Renal cortex interstitium (tissue), 15 donors: ENCODE measurements at places on chromosomes 3 and 15. TPM values are rescaled to one million over a fixed set of nuclear protein-coding genes. Genes with fewer than 3 reads are reported as not detected.
A peak's percentile ranks its signal among the peaks of the same experiment; 100 is the strongest.

DNA sequence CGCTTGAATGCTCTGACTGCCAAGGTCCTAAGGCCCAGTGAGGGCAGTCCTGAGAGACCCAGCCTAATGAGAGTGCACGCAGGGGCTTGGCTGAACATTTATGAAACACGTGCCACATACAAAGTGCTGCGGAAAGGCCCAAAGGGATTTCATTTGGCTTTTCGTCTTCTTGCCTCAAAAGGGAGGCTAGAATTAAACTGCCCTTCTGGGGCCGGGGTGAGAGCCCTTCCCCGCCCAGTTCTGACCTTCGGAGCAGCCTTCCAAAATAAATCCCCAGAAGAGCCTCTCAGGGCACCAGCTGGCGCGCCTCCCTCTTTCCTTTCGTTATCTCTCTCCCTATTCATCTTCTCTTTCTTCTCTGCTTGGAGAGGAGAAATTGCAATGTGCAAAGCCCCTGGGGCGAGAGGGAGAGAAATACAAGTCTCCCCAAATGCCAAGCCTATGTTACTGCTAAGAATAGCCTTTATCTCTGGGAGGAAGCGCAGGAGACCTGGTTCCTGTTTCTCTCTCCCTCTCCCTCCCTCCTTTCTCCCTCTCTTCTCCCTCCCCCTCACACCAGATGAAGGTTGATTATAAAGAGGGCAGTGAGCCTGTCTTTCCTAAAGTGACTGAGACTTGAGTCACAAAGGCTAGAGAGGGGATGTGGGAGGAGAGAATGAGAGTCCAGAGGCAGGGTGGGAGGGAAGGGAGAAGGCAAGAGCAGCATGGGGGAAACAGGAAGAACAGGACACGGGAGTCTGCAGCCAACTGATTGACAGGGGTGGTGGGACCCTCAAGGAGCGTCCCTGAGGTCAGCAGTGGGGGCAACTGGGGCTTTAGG is 36.7 kb upstream of the NDUFB4 start:
- peak; percentile 28 for DNase-seq

- DNase-seq: no peak
Observed at GRCh38 chr3:117874028-117874690, 1160.5 kb downstream of the IGSF11 start.

- DNase-seq: no peak
Observed at GRCh38 chr3:5192571-5193365, 5.3 kb downstream of the EDEM1 start.

DNA sequence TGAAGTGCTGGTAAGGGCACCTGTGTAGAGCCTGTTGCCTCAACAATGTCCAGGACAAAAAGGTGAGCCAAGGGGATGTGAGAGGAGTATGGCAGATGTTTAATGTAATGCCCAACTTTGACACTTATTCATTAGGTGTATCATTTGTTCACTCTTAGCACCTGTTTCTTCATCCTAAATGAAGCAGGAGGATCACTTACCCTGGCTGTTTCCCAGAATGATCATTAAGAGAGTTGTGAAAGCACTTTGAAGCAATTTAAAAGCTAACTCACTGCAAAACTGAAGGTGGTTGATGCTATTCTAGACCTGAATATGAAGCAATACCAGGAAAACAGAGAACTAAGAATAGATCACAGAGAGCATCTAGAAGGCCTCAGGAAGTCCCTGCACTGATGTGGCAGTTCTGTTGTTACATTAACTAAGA is 3.4 kb upstream of the HHLA2 start:
- no peak for DNase-seq

GRCh38 chr3:146160321-146160963 is 542 bp downstream of the PLOD2 start:
- DNase-seq: peak; percentile 76

DNA sequence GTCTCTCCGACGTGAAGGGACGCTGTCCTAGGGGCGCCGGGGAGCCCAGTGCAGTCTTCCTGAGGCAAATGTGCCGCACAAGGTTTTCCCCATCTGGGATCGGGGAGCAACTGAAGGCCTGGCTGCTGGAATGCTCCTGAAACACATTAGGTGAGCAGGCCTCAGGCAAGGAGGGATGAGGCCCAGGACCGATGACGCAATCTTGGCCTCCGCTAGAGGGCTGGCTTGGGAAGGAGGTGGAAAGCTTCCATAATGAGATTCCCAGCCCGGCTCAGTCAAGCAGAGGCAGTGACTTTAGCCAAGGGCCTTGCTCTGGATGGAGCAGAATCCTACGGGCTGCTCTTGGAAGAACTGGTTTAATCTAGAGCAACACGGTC is 50.8 kb downstream of the CPN2 start:
- peak; percentile 51 for DNase-seq

DNA sequence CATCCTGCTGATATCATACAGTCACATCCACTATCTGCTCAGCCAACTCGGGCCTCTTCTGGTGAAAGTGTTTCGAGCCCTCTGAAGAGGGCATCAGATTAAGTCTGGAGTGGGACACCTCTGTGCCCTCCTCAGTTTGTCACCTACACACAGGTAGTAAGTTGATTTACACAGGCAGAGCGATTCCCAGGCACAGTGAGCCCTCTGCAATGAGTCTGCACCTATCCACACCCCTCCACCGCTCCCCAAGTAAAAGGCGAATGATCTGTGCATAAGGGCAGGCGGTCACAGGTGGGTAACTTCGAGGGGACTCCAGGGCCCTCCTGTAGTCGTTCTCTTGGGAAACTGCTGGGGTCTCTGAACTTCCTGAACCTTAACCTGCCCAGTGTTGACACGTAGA is 152.0 kb downstream of the ATP10A start:
- DNase-seq: no peak

DNA sequence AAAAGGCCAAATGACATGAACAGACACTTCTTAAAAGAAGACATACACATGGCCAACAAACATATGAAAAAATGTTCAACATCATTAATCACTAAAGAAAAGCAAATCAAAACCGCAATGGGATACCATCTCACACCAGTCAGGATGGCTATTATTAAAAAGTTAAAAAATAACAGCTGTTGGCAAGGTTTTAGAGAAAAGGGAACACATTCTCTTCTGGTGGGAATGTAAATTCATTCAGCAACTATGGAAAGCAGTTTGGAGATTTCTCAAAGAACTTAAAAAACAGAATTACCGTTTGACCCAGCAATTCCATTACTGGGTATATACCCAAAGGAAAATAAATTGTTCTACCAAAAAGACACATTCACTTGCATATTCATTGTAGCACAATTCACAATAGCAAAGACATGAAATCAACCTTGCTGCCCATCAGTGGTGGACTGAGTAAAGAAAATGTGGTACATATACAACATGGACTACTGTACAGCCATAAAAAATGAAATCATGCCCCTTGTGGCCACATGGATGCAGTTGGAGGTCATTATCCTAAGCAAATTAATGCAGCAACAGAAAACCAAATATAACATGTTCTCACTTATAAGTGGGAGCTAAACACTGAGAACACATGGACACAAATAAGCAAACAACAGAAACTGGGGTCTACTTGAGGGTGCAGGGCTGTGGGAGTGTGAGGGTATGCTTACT is 190.7 kb upstream of the MCTP2 start:
- DNase-seq: no peak

DNA sequence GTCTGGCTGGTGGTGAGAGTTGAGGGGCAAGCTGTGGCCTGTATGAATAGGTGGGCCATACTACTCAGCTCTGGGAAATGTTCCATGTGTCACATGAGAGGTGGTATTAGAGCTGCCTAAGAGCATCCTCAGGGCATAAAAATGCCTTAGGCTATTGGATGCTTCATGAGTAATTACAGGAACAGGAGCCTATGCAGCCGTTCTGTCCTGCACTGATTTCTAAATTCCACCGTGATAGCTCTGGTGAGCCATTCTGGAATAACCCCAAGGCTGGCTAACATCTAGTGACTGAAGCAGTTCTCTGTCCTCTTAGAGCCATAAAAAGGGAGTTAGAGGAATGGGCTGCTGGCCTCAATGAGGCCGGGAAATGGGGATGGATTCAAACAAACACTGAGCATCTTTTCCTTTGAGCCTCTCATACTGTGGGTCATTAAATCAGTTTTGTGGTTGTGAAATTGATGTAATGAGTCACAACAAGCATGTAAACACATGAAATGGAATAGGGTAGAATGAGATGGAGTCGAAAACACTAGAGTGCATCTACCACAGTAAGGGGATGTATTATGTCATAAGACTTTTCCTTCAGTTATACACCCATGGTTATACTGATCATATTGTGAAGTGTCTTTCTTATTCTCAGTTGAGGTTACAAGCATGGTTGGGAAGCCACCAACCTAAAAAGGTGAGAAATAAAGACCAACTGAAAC is 41.0 kb downstream of the DGKG start:
- no peak for DNase-seq

Gene CFAP100
- polyA plus RNA-seq: 0.84 TPM

Gene CYP1A2
- polyA plus RNA-seq: 0.38 TPM

Gene C3orf49
- 0.68 TPM for polyA plus RNA-seq

Gene TGM4
- polyA plus RNA-seq: 0.18 TPM

Gene PLAAT1
- 2.5 TPM for polyA plus RNA-seq

Gene CHST13
- polyA plus RNA-seq: 7.4 TPM

Gene FOXL2NB
- 0.06 TPM for polyA plus RNA-seq
